ENCODE measurements at places on chromosomes 7 and 10. TPM values are rescaled to one million over a fixed set of nuclear protein-coding genes. Genes with fewer than 3 reads are reported as not detected.

ADRB1 gene
- total RNA-seq = 0.30 TPM

CHAT gene
- total RNA-seq = not detected

DNA sequence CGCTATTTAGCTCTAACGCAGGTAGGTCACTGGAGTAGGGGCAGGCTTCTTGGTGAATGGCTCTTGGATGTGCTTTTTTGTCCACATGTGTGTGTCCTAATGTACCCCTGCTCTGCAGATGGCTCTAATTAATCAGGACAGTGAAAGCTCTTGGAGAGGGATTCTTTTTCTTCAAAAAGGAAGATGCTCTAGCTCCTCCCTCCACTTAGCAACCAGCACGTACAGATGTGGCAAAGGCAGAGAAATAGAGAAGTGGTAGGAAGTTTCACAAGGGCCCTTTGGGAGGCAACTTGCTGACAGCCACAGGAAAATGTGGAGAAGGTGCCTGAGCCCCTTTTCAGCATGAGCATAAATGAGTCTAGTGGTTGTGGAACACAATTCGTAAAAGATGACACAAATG lies 221.7 kb downstream of the PLXNA4 start:
- no peak for DNase-seq

DNA sequence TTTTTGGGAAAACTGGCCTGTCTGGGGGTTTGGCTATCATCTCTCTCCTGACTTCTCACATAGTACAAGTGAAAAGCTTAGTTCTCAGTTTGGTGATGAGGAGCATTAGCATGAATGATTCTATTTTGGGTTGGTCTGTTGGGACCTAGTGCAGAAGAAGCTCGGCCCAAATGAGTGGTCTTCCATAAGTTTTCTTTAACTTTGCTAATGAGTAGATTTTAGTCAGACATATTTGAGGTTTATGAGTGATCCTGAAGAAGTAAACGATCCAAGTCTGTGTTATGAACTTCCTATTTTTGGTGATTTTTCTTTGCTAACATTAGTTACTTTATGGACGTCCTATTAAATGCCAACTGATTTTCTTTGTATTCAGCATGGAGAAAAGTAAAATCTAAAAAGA lies 51.7 kb upstream of the CALD1 start:
- DNase-seq = no peak

DNA sequence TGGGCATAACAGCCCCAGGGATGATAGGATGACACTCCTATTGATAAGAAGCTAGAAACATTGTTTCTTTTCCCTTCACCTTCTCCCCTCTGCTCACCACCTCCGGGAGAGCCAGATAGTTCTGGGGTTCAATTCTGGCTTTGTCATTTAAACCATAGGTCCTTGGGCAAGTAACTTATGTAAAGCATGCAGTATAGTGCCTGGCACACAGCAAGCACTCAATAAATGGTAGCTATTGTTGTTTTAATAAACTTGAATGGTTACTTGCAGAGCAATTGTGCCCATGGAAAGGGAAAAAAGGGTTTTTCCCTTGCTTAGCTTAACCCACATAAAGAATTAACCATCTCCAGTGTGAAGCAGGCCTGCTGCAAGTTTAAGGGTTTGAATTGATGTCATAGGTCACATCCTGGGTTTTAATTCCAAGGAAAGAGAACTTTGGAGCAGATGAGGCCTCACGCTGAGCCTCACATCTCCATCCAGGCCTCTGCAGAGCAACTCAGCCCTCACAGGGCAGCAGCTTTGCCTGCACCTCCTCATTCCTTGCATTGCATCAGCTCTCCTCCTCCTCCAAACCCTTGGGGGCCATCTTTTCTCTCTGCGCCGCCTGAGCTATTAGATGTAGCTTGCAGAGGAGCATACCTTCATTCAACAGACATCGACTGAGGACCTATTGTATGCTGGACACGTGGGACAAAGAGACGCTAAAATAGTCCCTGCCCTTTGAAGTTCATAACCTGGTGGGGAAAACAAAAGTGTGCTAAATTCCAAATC lies 22.9 kb downstream of the ZNF775 start:
- DNase-seq = no peak

Data from Caki2 (cell line).